Right atrium auricular region (tissue), 2 donors: ENCODE measurements at places on chromosomes 11 and 22. TPM values are rescaled to one million over a fixed set of nuclear protein-coding genes. Genes with fewer than 3 reads are reported as not detected.

Gene UBE2L3
- total RNA-seq: 62.2 TPM

Gene RAB3IL1
- 16.8 TPM for total RNA-seq

- DNase-seq: no peak
These were observed 36.4 kb downstream of the PIK3C2A start for GRCh38 chr11:17171343-17171742.

- DNase-seq: no peak
These were observed 60.9 kb downstream of the PDHX start for GRCh38 chr11:34977089-34977912.

- DNase-seq: no peak
These were observed 208.9 kb downstream of the OPCML start for GRCh38 chr11:133323354-133323753.

DNA sequence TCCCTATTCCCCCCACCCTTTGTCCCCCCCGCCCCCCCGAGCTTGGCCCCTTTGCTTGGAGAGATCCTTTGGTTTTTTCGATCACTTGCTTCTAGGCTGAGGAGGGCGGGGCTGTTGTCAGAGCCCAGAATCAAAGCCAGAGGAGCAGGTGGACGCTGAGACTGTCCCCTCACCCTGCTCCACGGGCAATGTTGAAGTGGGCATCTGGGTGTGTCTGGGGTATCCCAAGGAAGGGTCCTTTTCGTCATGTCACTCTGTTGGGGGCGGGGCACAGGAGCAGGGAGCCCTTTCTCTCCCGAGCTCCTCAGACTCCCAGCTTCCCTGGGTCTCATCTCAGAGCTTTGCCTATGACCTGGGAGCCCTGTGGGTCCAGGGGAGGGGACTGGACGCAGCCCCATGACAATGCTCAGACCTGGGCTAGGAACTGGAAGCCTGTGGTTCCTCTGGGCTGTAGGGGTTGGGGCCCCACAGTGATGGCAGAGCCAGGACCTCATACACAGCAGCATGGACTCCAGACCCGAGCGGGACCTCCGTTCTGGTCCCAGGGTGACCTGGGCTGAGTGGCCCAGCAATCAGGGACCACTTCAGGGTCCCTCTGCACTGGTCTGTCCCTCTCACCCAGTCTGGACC, 2.9 kb upstream of the APOBEC3A start:
- DNase-seq: no peak
